Cardiac septum (tissue), 1 donor: ENCODE measurements at places on chromosomes 1 and 21.

DNA sequence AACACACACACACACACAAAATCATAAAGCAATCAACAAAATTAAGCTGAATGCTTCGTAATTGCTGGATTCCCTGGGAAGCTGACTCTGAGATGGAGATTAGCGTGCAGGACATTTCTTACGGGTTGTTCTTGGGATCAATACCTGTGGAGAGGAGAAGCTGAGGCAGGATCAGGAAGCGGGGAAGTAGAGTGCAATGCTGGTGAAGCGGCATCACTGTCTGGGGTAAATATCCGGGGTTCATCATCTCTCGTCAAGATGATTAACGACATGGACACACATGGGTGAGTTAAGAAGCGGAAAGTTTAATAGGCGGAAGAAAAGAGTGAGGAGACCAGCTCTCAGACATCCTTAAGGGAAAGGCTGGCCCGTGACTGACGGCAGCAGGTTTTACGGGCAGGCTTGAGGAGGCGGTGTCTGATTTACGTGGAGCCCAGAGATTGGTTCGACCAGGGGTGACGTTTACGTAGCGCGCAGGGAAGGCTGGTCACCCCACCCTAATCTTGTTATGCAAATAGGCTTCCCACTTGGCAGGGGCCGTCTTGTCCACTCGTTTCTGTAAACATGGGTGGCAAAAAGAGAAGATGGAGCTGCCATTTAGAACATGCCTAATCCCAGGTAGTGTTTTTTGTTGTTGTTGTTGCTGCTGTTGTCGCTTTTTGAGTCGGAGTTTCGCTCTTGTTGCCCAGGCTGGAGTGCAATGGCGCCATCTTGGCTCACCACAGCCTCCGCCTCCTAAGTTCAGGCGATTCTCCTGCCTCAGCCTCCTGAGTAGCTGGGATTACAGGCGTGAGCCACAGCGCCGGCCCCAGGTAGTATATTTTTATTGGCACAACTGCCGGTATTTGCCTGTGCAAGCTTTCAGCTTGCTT, 135.6 kb upstream of the KCNJ15 start:
- DNase-seq = no peak

- no peak for DNase-seq
Measured at GRCh38 chr21:15441992-15442391, 287.8 kb upstream of the USP25 start.

DNA sequence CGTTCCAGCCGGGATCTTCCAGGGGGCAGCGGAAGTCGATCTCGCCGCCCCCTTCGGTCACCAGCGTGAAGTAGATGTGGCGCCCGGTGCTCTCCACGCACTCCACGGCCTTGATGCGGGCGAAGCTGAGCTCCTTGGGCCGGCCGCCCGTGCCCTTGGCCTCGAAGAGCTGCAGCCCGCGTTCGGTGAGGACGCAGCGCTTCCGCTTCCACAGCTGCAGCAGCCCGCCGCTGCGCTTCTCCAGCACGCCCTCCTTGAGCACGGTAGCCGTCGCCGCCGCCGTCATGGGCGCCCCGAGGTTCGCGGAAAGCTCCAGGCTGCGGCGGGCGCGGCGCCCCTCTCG, 516 bp downstream of the PHLDA3 start:
- no peak for DNase-seq

DNA sequence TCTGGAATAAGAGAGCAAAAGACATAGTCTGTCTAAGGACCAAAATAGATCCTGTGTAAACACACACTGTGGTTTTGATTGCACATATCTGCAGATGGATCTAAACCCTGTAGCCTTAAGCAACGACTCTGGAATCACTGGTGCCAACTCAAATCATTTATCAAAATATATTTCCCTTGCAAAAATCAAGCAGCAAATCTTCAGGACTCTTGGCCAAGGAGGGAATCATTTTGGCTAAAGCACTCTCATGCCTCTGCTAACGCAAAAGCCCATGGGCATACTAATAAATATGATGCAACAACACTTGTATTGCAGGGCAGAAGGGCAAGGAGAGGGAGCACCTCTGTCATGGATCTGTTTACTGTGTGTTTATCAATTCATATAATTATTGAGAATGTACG, 155.4 kb upstream of the DUSP10 start:
- DNase-seq = no peak

- DNase-seq = peak; percentile 67
Measured at GRCh38 chr1:227885135-227885647, 62.5 kb downstream of the WNT9A start.

- no peak for DNase-seq
Measured at GRCh38 chr1:89966656-89967055, 28.3 kb upstream of the ZNF326 start.

DNA sequence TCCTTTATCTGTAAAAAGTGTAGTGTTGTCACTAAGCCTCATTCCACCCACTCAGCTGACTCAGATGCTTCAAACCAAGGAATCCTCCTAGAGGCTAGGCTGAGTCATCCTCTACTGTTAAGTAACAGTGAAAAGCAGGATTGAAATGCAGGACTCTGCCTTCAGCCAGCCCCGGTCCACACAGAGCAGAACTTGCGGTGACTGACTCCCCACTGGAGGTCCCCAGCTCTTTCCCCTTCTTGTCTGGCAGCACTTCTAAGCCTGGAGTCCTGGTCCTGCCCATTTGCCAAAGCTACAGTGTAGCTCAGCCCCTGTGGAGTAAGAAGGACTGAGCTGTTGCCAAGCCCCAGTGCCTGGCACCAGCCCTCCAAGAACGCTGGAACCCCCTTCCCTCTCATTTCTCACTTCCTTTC, 1.7 kb downstream of the RAB7B start:
- DNase-seq = peak; percentile 65

- no peak for DNase-seq
Measured at GRCh38 chr1:45924736-45925135, 121.3 kb downstream of the MAST2 start.
